ENCODE measurements at places on chromosomes 4 and X.

DNA sequence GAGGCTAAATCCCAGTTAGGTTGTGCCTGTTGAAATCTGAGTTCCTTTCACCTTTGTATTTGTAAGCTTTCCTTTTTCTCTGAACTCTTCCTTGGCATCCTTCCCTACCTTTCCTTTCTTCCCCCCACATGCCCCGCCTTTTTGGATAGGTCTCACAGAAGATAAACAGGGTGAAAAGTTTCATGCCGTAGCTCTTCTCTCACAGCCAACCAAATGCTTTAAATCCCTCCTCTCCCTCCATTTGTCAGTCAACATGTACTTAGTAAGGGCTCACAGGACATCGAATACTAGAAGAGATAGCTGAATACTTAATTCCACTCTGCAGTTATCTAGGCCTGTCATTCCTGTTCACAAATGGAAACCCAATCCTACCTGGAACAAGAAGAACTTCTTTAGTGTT lies 107.1 kb upstream of the BMPR1B start:
- no peak for DNase-seq

GRCh38 chrX:20461576-20461975 lies 194.9 kb upstream of the RPS6KA3 start:
- DNase-seq, result peak; percentile 48

- no peak for DNase-seq
Observed at GRCh38 chr4:7054106-7054880, 11.1 kb downstream of the TADA2B start.

- DNase-seq, result peak; percentile 4
Observed at GRCh38 chrX:53357799-53358530, 64.5 kb downstream of the SMC1A start.

DNA sequence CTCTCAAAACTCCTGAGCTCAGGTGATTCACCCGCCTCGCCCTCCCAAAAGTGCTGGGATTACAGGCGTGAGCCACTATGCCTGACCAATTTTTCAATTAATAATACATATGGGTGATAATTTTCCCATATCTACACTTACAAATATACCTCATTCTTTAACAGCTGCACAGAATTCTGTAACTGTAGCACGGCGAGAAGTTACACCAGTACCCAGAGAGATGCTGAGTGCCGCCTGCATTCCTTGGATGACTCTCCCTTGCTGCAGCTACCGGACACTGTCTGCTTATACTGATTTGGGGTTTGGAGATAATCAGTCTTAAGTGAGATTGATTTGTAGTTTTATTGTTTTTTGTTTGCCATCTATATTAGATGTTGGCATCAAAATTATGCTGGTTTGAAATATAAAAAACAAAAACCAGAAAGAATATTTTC lies 5.8 kb downstream of the TIFA start:
- no peak for DNase-seq

DNA sequence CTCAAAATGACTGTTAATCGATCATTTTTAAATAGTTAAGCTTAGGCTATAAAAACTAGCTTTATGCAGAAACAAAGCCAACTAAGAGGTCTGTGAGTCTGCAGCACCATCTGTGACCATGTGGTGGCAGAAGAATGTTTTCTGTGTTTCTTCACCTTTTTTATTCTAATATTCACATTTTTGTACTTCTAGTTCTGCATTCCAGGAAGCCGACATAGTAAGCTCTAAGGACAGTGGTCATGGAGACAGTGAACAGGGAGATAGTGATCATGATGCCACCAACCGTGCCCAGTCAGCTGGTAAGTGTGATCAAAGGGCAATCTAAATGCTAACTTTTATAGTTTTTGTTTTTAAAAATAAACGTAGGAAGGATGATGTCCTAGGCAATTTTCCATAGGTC lies 5.6 kb downstream of the PCDH10 start:
- DNase-seq, result peak; percentile 62

GRCh38 chr4:107757283-107757682 lies 37.2 kb upstream of the PAPSS1 start:
- DNase-seq, result no peak

- no peak for DNase-seq
Observed at GRCh38 chrX:9286234-9286633, 178.6 kb upstream of the TBL1X start.
